Midbrain (tissue), 1 donor: ENCODE measurements at places on chromosomes 6 and 20.

GRCh38 chr6:45500924-45501816, 123.4 kb upstream of the SUPT3H start:
- no peak for DNase-seq

GRCh38 chr6:149317644-149318571, at the start of gene TAB2:
Gene TAB2, plus strand, starts transcription at chr6:149317712. Its CDS starts 52,286 bp downstream, at chr6:149369998.
- peak; percentile 53 for DNase-seq

DNA sequence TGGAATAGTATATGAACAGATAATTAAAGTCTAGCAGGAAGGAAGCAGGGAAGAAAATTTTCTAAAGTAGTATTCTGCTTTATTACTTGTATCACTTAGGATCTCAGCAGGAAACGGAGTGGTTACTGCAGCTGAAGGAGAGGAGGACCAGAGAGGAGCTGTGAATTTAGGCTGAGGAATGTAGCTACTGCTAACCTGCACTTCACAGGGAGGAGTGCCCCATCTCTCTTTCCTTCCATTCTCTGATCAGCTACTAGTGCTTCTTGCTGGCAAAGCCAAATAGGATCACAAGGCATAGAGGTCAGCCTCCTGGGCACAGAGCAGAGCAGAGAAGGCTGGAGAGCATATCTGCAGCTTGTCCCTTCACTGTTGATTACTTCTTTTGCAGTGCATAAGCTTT, 205.3 kb upstream of the ASCC3 start:
- no peak for DNase-seq

GRCh38 chr20:36116807-36117441, 37.6 kb upstream of the EPB41L1 start:
- DNase-seq = no peak

GRCh38 chr6:80214436-80215022, 108.1 kb downstream of the BCKDHB start:
- DNase-seq = peak; percentile 50

DNA sequence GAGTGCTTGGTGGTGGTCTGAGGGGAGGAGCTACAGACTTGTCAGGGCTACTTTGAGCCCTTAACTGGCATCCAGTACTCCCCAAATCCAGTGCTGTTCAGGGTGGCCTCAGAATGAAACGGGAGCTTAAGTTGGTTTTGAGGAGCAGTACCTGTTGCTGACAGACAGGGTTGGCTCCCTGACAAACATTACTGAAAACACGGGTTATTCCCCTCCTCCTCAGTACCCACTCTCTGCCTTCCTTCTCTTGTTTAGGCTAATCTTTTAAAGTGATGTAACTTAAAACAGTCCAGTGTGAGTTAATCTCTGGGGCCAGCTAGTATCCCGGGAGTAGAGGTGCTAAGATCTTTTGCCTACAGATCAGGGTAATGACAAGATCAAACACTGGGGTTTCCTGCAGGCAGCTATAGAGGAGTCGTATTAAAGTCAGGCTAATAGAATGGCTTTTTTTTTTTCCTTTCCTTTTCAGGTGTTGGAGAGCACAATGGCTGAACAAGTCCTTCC, 3.7 kb downstream of the TNFAIP3 start:
- DNase-seq = no peak

- no peak for DNase-seq
Measured at GRCh38 chr20:50357783-50358161, 152.4 kb upstream of the PTPN1 start.

GRCh38 chr20:40868551-40869217, 159.9 kb upstream of the TOP1 start:
- peak; percentile 48 for DNase-seq

DNA sequence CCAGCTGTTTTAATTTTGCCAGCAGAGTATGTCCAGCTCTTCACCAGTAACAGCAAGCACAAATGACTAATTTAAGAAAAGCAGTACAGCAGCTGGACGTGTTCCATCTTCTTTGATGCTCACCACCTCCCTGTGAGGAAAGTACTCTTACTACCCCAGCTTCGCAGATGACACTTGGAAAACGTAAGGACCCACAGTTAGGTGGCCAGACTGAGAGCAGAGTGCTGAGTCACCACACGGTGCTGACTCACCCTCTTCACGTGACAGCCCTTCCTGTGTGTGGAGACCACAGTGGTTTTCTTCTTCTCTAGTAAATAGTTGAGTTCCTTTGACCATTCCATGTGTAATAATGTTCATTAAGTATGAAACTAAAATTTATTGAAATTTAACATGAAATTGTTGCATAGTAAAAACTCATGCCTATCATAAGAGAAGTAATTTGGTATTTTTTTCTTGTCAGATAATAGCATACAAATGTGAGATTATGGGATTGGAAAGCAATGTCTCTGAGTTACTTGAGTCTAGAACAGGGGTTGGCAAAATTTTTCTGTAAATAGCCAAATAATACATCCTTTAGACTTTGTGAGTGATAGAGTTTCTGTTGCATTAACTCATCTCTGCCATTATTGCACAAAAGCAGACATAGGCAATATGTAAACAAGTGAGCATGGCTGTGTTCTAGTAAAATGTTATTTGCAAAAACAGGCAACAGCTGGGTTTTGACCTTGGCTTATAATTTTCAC, 76.6 kb downstream of the SLX4IP start:
- DNase-seq = peak; percentile 49

GRCh38 chr6:54717849-54718455, 128.6 kb upstream of the FAM83B start:
- peak; percentile 39 for DNase-seq

- no peak for DNase-seq
Measured at GRCh38 chr20:16583474-16583873, 10.2 kb upstream of the KIF16B start.

DNA sequence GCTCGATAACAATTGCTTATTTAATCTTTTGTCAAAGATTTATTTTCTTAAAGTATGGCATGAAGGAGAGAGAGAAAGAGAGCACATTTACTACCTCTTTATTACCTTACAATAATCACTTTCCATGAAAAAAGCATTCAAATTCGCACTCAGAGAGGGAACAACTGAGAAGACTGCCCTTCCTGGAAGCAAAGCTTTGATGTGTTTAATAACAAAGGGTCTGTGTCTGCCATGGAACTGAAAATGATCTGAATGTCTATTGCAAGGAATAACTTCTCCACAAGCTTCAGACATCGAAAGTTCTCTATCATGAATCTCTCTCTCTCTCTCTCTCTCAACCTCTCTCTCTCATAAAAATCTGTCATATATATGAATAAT, 308.9 kb downstream of the HDGFL1 start:
- no peak for DNase-seq

DNA sequence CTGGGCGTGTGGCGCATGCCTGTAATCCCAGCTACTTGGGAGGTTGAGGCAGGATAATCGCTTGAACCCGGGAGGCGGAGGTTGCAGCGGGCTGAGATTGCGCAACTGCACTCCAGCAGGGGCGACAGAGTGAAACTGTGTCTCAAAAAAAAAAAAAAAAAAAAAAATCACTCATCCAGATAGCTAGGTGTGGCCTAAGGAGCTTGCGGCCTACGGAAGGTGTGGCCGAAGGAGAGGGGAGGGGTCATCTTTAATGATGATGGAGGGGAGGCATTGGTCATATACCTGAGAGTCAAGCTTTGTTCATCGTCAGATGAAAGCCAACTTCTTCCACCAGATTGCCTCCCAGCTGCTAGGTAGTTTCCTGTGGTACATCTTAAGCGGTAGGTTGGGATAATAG, 801 bp upstream of the PPARD start:
- DNase-seq = no peak

GRCh38 chr20:32453467-32454163, 95.5 kb downstream of the ASXL1 start:
- DNase-seq = no peak

DNA sequence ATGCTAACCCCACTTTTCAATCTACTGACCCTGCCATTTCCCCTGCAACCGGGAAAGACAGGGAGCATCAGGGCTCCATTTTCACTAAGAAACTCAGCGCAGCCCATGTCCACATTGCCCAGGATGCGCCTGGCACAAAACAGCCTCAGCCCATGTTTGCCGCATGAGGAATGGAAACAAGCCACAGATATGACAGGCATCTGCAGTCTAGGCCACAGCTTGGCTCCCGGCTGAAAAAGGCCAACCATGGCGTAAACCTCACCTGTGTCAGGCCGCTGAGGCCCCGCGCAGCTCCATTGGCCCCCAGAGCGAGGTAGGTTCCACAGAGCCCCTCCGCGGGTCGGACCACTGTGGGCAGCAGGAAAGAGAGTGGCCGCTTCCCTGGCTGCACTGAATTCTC, 21.7 kb downstream of the GGT7 start:
- DNase-seq = no peak

- DNase-seq = no peak
Measured at GRCh38 chr6:163291622-163292021, 122.9 kb upstream of the QKI start.

- DNase-seq = no peak
Measured at GRCh38 chr20:37969949-37970855, 63.1 kb downstream of the TTI1 start.

DNA sequence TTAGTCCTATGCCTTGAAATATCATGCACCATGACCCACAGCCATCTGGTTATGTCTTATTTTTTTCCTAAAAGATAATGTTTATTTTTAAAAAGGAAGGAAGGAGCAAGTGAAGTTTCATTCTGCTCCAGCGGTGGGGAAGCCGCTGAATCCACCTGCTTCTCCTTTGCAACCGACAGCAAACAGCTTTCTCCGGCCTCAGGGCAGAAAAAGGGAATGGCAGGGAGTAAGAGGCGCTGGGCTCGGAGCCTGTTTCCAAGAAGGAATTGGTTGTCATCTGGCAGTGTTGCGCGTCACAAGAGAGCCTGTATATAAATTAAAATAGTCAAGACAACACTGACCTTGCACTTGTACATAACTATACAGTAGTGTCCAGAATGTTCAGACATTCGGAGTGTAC, 14.2 kb downstream of the GFRA4 start:
- DNase-seq = no peak

GRCh38 chr6:80338201-80338836, 231.8 kb downstream of the BCKDHB start:
- peak; percentile 40 for DNase-seq

DNA sequence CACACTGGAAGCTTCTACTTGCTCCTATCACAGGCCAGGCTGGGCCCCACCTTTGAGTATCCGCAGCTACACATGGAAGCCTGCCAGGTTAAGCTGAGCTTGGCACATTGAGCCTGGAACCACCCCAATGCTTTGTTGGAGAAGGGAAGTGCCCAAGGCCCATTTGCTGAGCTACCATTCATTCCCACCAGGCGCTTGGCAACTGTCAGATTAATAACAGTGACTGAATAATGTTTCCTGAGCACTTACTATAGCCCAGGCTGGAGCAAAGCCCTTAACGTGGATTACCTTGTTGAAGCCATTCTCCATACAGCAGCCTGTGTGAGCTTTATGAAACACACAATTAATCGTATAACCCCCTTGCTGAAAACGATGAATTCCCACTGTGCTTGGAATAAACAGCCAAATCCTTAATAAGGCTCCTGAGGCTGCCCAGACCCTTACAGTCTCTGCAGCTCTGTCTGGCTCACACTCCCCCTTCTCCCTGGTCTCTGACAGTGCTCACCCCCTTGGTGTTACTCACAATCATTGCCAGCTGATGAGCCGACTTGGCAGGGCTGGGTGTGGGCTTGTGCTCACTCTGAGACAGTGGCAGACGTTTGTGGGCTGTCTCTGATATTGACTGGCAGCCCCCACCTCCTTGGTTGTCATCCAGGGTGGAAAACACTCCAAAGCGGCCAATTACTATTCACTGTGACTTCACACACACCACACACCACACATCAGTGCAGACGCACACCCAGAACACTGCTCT, 357.1 kb downstream of the MAFB start:
- no peak for DNase-seq

DNA sequence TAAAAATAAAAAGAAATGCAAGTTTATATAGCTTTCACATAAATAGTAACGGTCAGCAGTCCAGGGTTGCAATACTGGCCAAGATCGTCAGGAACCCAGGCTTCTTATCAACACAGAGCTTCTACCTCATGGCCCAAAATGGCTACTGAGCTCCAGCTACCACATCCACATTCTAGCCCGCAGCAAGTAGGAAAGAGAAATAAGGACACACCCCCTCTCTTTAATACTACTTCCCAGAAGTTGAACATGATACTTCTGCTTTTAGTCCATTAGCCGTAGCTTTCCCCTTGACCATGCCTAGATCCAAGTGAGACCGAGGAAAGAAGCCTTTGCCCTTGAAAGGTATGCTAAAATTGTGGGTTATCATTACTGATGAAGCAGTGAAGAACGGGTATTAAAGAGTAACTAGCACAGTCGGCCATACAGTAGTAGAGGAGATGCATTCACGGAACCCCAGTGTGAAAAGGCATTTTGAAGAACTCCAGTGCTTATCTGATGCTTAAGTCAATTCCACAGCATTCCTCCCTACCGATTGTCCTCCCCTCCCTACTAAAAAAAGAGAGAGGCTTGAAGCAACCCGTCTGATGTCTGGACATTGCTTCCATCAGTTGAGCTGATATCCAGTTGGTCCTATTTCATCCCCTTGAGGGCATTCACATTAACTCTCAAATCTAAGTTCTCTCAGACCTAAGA, 226.9 kb upstream of the RREB1 start:
- DNase-seq = no peak

- peak; percentile 19 for DNase-seq
Measured at GRCh38 chr6:150876598-150876997, 11.1 kb downstream of the MTHFD1L start.

GRCh38 chr6:38350220-38350619, 289.5 kb downstream of the BTBD9 start:
- DNase-seq = no peak

GRCh38 chr6:12356431-12356830, 66.3 kb downstream of the EDN1 start:
- DNase-seq = no peak

GRCh38 chr6:27948237-27948636, 8.8 kb upstream of the OR2B6 start:
- no peak for DNase-seq

GRCh38 chr6:141000917-141001316, 1131.8 kb upstream of the GJE1 start:
- DNase-seq = no peak

DNA sequence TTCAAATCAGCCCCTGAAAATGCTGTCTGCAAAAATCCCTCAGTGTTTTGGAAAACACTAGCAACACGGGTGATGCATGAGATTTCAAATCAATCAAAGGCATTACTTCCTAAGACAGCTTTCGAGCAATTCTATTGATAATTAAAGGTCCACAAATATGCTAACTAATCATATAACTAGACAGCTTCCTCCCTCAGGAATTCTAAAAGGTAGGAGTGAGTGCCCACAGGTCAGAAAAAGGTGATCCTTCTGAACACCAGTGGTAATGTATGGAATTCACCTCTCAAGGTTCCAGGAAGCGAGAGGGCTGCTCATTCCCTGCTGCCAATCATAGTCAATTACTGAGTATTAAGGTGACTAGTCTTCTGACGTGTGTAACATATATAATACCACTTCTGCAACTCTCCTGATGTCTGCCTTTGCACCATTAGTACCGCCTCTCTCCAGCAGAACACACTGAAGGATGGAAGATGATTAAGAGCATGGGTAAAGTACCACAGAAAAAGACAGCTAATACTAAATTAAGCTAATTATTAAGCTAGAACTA, 16.4 kb downstream of the MAN1A1 start:
- DNase-seq = no peak
